Activated T-cell treated with anti-CD3 and anti-CD28 coated beads for 1 hour (primary cell): ENCODE measurements at places on chromosomes 7 and 10.

- no peak for DNase-seq
These were observed 1.7 kb downstream of the ADO start for GRCh38 chr10:62806251-62806650.

DNA sequence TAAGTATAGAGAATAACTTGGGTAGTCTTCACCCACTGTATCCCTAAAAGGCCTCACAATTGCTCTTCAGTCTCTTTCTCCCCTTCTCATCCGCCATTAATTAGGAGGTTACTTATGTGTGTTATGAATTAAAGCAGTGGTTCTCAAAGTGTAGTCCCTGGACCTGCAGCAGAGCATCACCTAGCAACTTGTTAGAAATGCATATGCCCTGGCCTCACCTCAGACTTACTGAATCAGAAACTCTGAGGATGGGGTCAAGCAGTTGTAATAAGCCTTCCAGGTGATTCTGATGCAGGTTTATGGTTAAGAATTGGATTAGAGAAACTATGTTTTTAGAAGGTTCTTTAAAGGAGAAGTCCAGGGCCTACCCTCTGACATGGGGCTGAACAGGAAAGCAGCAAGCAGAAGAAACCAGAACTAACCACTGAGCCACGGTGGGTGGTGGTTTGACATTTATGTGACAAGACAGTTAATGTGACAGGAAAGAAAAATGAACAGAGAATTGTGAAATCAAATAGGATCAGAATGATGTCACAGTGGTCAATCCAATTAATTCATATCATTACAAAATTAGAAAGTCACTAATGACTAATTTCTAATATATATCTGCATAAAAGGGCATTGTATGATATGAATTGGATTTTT, 37.6 kb downstream of the ENTPD1 start:
- no peak for DNase-seq

GRCh38 chr7:116970238-116970910, 17.1 kb downstream of the ST7 start:
- no peak for DNase-seq

GRCh38 chr10:101287997-101288635, 58.9 kb upstream of the LBX1 start:
- no peak for DNase-seq

DNA sequence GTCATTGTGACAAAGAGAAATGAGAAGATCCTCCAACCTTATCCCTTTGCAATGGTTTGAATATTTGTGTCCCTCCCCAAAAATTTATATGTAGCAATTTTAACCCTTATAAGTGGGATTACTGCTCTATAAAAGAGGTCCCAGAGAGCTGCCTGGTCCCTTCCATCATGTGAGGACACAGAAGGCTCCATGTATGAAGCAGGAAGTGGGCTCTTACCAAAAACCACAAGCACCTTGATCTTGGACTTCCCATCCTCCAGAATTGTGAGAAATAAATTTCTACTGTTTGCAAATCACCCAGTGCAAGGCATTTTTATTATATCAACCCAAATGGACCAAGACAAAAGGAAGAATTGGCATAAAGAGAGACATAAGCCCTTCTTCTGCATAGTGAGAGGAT, 95.7 kb downstream of the KCNMA1 start:
- no peak for DNase-seq

DNA sequence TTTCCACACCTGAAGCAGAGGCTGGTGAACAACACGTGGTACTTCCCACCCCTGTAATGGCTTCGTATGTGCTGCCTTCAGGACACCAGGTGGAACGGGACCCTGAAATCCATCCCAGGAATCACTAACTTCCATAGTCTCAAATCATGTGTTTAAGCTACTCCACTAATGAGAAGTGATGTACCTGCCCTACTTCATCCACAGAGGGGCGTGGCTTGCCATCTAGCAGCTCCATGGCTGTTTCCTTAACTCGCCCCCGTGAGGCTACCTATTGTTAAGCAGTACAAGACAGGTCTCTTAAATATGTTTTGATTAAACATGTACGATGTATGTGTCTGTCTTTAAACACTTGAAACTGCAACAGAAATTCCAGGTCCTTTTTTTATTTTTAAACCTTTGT, 31.8 kb downstream of the ARL3 start:
- no peak for DNase-seq

DNA sequence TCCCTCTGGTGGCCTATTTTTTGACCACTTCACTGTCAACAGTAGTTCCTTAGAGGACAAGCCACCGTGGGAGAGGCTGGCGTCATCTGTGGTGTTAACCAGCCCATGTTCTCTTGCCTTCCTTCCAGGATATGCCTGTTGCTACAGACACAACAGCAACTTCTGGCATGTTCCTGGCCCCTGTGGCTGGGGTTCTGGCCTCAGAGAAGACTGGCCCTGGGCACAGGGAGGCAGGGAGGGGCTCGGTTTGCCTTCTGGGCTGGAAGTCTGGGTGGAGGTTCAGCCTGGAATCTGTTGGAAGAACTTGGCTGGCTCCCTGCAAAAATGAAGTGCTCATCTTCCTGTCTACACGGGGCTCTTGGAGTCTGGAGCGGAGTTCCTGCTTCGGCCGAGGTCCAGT, 25.7 kb downstream of the GOLGA7B start:
- no peak for DNase-seq

DNA sequence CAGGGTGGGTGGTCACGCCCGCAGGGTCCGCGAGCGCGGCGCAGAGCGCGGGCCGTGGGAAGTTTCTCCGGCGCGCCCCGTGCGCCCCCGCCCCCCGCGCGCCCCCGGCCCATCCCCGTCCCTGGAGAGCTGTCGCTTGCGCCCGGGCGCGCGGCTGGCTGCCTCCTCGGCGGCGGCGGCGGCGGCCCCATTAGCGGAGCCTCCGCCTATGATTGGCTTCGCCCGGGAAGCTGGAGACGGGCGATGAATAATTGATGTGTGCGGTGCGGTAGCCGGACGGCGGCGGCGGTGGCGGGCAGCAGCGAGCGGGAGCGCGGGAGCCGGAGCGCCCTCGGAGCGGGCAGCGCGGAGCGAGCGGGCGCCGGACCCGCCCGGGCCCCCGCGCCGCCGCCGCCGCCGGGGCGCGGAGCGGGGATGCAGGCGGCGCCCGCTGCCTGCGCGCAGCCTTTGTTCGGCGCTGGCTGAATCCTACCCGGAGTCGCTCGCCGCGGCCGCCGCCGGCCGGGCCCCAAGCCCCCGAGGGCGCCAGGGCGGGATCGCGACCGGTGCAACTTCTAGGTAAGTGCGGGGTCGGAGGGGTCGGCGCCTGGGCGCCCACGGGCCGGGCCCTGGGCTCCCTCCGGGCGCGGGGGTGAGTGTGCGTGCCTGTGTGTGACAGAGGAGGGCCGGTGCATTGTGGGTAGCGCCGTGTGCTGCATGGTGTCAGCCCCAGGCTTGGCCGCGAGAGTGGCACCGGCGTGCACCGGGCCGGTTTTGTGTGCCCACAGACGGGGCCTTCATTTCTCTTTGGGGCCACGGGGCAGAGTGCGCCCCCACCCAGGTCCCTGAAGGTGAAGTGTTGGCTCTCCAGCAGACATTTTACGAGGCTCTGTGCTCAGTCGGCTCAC, 103.8 kb upstream of the PPIF start:
- peak; percentile 33 for DNase-seq

DNA sequence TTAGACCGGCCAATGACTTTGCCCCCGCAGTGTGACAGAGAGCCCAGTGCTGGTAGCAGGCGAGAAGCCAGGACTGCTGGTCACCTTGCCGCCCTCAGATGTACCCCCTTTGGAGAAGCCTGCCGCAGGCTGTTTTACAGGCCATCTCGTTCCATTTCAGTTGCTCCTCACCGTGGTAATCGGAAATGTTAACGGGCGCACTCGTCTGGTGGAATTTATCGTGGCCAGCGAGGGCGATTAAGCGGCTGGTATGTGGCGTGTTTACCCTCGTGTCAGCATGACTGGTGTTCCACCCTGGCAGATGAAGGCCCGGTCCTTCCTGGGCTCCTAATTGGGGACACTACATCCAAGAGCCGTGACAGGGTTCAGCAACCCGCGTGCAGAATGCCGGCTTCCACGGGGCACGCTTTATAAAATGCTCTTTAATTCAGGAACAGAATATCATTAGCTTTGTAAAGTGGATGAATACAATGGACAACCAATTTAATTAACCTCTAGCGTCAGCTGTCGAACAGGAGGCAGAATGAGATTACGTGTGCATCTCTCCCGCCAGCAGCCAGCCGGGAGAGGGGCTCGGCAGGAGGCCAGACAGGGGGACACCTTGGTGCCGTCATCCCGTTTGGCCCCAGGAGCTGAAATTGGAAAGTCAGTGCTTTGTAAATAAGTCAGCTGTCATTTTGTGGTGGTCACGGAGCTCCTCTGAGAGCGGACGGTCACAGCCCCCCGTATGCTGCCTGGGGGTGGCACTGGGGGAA, 108.3 kb downstream of the NKX6-2 start:
- DNase-seq, result no peak

- DNase-seq, result no peak
These were observed 301.6 kb upstream of the SEMA3D start for GRCh38 chr7:85488406-85488805.

- DNase-seq, result no peak
These were observed 100.0 kb downstream of the TCERG1L start for GRCh38 chr10:131211559-131211958.

GRCh38 chr7:17942231-17942630, 1.9 kb upstream of the SNX13 start:
- DNase-seq, result no peak

DNA sequence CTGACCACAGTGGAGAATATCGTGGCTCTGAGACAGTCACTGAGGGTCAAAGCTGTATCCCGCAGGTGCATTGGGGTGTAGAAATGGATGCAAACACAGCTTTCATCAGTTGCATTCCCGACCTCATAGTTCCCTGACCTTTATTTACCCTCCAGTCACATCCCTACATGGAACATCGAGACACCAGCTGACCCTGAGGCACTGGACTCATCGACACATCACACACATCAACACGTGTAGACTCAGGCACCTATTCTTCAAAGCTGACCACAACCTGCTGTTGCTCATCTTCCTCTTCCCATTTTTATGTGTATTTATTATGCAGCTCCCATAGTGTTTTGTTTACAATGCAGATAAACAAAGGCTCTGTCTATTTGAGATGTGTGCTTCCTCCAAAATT, 396.9 kb upstream of the NRP1 start:
- DNase-seq, result no peak

DNA sequence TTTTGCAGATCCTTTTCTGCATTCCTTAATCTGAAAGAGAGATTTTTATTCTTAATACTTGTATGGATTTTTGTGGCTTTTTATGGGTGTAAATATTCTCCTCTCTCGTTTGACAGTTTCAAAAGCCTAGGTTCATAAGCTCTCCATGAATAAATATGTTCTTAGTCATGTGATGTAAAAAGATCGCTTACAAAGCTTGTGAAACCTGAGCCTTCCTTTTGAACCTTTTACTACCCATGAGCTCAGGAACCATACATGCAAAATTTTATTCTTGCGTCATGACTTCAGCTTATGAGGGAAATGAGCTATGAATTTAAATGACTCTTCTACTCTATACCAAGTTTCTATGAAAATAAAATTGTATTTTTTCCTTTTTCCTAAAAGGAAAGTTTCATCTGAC, 98.7 kb downstream of the POLL start:
- no peak for DNase-seq

DNA sequence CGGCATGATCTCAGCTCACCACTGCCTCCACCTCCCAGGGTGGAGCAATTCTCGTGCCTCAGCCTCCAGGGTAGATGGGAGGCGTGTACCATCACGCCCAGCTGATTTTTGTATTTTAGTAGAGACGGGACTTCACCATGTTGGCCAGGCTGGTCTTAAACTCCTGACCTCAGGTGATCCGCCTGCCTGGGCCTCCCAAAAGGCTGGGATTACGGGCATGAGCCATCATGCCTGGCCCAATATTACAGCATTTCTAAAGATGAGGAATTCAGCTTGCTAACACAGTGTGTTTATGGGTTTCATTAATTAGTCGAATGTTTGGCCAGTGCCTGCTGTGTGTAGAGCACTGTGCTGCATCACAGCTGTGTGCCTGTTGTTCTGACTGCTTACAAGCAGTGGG, 3.7 kb downstream of the WDR37 start:
- DNase-seq, result no peak

- no peak for DNase-seq
These were observed 1.1 kb downstream of the PLEKHS1 start for GRCh38 chr10:113752553-113752952.

- DNase-seq, result no peak
These were observed 26.0 kb downstream of the CTNNA3 start for GRCh38 chr10:67669978-67670377.

DNA sequence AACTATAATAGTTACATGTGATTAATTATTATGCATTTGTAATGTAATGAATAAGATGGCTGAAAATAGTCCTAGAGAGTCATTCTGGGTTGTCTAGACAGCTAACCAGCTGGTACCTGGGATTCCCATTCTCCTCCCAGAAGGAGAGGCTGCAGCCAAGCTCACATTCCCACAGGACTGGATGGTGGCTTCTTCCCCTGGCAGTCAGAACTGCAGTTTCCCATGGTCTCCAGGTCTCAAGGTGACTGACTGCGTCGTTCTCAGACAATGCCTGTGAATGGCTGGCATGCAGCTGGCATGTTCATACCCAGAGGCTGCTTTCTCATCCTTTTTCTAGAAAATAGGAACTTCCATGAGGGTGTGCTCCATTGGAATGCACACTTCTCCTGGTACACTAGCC, 21.3 kb downstream of the TAS2R16 start:
- no peak for DNase-seq

GRCh38 chr10:69549959-69550358, 23.3 kb downstream of the NEUROG3 start:
- no peak for DNase-seq

DNA sequence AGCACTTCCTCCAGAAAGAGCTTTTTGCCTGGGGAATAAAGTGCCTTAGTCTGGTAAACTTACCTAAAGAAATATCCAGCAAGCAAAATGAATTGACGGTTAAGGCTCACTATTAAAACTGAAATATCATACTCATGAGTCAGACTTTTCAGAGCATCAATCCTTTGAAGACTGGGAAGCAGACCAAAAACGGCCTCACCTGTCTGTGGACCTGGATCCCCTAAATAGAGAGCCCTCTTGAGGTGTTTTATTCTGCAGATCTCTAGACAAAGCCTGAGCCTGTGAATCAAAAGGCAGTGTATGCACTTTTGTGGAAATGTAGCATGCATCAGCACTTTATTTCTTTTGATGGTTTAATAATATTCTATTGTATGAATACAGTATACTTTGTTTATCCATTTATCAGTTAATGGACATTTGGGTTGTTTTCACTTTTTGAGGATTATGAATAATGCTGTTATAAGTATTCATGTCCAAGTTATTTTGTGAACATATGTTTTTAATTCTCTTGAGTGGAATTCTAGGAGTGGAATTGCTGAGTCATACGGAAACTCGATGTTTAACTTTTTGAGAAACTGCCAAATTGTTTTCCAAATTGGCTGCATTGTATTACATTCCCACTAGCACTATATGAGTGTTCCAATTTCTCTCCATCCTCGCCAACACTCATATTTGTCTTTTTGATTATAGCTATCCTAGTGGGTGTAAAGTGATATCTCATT, 449.0 kb upstream of the IGFBP3 start:
- no peak for DNase-seq

- no peak for DNase-seq
These were observed 35.5 kb downstream of the CALML3 start for GRCh38 chr10:5560142-5560816.
